ENCODE measurements at places on chromosomes 12 and 14.

DNA sequence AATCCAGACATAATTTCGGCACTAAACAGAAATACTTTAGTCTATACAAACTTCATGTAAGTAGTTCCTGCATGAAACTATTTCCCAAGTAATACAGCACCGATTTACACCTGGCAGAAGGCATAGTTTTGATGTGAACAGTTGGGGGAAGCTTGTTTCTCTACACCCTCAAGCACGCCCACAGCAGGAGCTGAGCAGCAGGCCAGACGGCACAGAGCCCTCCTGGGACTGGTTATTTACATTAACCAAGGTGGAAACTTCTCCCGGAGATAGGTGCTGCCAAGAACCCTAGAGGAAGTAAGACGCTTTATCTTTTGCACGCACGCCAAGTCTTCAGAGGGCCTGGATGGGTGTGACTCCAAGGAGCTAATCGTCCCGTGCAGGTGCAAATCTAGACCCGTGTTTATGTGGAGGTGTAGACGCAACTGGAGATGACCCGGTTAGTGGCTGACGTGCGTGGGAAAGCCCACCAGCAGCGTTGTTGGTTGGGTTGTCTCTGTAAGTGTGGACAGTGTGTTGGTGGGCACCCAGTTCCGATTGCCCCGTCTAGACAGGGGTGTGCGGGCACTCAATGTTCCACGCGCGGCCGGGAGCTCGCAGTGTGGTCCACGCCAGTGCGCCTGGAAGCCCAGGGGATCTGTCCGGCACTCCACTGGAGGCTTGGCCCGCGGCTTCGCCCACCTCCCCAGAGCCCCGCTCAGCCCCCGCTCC, 767 bp upstream of the TCP11L2 start:
- DNase-seq, result peak; percentile 86

DNA sequence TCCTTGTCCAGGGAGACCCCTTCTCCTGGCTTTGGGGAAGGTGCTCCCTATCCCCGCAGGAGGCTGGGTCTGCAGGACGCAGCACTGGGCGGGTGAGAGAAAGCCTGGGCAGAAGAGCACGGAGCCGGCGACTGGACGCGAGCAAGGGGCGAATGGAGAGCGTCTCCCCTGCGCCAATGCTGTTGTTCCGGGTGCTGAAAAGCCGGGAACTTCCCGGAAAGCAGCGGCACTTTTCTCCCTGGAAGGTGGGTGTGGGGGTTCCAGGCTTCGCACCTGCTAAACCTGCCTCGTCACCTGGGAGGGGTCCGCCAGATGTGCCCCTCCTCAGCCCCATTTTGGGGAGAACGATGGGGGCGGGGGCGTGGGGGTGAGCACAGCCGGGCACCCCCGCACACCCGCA, 417.1 kb upstream of the TMTC1 start:
- no peak for DNase-seq

GRCh38 chr12:127106697-127107096, 1160.3 kb upstream of the TMEM132C start:
- DNase-seq, result no peak

DNA sequence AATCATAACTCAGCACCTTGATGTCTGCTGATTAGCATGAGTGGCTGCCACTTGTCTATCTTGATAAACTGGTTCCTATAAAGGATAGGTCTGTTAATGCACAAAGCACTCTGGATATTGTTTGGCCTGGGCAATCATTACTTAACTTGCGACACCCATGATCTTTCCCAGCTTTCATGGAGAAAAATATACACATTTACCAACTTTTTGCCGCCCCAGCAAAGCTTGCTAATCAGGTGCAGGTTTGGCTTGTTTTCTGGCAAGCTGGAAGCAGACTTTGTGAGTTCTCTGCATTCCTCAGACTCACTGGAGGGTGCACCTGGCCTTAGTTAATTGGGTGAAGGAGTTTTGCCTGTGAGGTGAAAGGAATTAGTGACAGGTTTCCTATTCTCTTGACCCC, 1126.4 kb upstream of the FLRT2 start:
- DNase-seq, result no peak

DNA sequence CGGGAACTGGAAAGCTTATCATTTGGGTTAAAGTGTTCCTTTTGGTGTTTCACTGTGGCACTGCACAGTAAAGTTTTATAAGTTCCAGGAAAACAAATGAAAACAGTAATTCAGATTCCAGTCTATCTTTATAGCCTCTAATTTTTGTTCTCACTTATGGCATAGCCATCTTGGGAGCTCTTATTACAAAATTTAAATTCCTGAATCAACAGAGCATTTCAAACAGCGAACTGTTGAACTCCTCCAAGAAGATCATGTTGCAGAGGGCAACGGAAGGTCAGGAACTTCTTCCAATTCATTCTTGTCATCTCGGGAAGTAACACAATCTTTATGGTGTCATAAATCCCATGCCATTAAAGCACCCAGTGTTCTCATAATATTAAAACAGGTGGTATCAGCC, 229.1 kb downstream of the KCNC2 start:
- peak; percentile 36 for DNase-seq

GRCh38 chr12:7113389-7113871, 4.4 kb upstream of the C1RL start:
- peak; percentile 62 for DNase-seq

DNA sequence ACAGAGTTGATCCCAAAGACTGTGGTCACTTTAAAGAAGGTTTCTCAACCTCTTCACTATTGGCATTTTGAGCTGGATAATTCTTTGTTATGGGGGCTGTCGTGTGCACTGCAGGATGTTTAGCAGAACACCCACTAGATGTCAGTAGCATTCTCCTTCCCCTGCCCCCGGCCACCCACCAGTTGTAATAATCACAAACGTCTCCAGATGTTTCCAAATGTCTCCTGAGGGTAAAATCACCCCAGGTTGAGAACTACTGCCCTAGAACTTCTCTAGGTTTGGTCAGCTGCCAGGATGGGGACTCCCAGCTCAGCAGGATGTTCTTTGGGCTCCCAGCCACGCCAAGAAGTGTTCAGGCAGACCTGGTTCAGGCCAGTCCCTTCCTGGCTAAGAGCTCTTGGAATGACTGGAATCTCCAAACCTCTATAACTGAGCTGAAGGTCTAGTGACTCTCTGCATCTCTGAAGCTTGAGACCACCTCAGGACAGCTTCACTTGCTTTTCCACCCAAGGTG, 12.5 kb upstream of the AJUBA start:
- peak; percentile 5 for DNase-seq

DNA sequence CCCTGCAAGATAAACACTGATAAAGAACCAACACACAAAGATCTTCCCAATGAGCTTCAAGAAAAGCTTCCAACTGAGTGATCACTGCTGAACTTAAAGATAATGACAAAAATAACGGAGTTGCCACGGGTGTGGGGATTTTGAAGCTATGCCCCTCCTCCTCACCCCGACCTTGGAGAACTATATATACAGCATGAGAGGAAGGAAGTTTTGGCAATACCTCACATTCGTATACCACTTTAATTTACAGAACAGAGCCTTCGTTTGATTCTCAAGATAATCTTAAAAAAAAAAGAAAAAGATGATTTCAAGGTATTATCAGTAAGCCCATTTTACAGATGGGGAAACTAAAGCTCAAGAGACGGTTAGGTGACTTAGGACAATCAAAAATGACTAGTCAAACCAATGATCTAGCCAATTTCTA, 715 bp downstream of the NEK9 start:
- no peak for DNase-seq

DNA sequence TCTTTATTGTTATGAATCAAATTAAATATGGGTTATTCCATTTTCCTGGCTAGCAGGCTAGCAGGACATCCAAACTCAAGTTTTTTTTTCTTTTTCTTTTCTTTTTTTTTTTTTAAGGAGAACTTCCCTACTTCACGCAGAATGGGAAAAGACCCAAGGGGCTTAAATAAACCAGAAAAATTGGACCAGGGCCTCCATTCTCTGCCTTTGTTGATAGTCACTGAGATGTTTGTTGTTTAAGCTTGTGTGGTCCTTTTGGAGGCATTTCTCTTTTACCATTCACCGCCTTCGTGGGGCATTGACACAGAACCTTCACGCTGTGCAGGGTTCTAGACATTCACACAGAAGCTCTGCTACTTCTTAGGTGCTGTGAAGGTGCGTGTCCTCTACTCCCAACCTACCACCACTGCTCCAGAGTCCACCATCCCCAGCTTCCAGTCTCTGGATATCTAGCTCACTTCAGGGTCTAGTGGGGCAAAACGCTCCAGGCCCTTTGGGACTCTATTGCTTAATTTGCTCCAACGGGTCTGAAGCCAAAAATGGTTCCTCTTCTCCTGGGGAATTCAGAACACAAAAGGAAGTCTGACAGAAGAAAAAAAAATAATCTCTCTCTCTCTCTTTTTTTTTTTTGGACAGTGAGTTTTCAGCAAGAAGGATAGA, 301.3 kb downstream of the AEBP2 start:
- DNase-seq, result no peak

DNA sequence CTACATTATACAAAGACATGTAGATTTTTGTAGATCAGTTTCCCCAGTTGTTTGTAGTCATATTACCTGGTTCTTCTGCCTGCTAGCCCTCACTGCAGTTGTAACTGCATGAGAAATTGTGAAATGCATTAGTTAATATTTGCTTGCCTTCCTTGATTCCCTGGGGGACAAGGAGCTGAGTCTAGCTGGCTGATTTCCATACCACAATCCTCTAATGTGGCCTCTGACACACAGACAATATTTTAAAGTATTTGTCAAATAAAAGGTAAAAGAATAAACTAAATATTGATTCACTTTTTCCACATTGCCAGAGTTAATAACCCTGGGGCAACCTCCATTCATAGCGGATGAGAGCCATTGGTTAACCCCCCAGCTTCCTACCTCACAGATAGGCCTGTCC, 128.8 kb upstream of the TMEM132C start:
- DNase-seq, result no peak

DNA sequence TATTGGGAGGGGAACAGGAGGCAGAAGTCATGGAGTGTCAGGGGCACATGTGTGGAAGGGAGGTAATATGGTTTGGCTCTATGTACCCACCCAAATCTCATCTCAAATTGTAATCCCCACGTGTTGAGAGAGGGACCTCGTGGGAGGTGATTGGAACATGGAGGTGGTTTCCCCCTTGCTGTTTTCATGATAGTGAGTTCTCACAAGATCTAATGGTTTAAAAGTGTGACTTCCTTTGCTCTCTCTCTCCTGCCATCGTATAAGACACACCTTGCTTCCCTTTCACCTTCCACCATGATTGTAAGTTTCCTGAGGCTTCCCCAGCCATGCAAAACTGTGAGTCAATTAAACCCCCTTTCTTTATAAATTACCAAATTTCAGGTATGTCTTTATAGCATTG, 41.6 kb upstream of the CDK17 start:
- no peak for DNase-seq

DNA sequence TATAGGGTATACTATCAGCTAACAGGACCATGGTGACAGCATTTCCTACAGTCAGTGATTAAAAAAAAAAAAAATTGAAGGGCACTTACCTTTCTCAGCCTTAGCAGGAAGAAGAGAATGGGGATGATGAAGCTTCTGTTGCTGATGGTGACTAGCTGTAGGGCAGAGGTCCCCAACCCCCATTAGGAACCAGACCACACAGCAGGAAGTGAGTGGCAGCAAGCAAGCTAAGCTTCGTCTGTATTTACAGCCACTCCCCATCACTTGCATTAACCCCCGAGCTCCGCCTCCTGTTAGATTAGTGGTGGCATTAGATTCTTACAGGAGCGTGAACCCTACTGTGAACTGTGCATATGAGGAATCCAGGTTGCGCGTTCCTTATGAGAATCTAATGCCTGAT, 91.3 kb upstream of the USP44 start:
- peak; percentile 66 for DNase-seq

DNA sequence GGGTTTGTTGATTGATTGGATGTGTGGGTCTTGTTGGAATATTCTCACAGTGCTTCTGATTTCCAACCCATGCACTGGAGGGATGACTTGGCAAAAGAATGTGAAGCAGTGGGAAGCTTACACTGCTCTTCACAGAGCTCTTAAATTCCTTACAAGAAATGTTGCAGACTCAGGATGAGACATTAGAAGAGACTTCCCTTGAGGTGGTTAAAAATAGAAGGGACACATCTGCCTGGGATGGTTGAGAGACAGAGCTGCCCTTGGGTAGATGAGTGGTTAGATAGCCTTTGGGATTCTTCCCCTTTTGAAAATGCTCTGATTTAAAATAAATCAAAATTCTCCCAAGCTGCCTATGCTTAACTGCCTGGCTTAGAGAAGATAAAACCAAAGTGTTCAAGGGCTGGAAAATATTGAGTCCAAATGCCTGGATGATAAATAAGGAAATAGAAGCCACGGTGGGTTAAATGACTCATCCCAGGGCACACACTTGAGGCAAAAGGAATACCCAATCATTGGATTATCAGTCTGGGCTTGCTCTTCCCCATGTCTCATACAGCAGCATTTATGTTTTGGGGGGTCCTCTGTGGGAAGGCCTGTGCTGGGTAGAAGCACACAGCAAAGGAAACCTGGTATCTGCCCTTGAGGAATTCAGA, 264.3 kb downstream of the AKAP6 start:
- DNase-seq, result no peak

GRCh38 chr14:54881761-54882401, 20.7 kb downstream of the GCH1 start:
- no peak for DNase-seq

DNA sequence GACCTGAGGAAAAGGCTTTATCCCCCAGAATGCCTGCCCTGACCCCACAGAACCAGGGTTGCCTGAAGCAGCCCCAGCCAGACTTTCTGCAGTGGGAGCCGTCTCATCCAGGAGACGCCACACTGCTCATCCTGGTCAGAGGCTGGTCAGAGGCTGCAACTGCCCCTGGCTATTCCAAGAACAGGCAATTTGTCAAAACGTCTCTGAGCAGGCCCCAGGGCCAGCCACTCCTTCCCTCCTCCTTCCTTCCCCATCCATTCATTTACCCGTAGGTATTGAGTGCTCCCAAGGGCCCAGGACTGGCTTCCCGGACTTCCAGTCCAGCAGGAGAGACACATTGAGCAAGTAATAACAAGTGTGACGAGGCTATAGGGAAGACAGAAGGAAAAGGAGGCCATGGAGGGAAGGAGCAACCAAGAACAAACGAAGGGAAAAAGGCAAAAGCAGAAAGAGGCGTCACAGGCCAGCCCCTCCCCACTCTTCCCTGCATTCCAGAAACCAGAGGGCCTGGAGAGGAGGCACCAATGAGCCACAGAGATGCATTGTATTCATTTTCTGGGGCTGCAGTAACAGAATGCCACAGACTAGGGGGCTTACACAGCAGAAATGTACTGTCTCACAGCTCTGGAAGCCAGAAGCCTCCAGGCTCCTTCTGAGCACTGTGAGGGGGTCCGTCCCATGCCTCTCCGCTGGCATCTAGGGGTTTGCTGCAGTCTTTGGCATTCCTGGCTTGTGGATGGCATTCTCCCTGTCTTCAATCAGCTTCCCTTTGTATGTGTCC, 21.0 kb upstream of the CD9 start:
- DNase-seq, result peak; percentile 25

DNA sequence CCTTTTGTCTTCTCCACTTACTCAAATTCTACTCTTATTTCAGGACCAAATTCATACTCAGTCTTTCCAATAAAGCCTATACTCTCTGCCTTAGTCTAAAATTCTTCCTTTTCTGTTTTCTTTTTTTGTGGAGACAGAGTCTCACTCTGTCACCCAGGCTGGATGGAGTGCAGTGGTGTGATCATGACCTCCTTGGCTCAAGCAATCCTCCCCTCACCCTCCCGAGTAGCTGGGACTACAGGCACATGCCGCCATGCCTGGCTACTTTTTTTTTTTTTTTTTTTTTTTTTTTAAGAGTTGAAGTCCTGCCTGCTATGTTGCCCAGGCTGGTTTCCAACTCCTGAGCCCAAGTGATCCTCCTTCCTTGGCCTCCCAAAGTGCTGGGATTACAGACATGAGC, 11.9 kb downstream of the SRP54 start:
- DNase-seq, result no peak
